GM13977 (cell line): ENCODE measurements at places on chromosomes 5 and 9.

GRCh38 chr5:14458414-14458813 is 123.2 kb upstream of the OTULINL start:
- no peak for DNase-seq

DNA sequence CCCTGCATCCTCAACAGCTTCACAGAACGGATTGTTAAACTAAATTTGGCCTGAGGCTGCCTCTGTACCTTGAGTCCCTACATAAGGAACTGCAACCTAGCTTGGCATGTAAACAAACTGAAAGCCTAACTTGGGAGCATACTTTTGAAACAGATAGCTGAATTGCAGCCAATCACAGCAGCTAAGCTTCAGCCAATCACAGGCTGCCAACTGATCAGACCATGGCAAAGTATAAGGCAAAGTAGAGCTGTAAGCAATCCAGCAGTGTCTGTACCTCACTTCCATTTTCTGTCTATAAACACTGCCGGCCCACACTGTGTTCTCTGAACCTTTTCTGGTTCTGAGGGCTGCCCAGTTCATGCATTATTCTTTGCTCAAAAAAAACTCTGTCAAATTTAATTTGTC is 8.9 kb upstream of the ZNF483 start:
- DNase-seq, result no peak

- no peak for DNase-seq
Measured at GRCh38 chr9:94855903-94856302, 129.4 kb downstream of the AOPEP start.

GRCh38 chr9:134915046-134915985 is 2.4 kb downstream of the FCN1 start:
- no peak for DNase-seq

- DNase-seq, result peak; percentile 48
Measured at GRCh38 chr9:27033815-27034403, 28.4 kb upstream of the LRRC19 start.

DNA sequence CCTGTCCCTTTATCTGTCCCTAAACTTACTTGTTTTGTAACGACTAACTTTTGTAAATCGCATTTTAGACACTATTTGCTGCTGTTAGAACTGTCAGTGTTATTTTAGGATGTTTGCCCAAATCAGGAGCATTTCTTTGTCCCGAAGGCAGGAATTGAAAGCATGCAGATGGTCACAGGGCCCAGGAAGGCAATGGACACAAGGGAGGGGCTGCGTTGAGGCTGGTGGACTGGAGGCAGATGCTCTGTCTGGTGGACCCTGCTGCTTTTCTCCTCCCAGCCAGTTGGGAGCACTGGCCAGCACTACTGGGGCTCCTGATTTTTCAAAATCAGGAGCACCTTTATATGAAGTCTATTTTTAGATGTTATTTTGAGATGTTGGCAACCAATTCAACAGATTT is 31.7 kb downstream of the DOCK2 start:
- DNase-seq, result no peak

DNA sequence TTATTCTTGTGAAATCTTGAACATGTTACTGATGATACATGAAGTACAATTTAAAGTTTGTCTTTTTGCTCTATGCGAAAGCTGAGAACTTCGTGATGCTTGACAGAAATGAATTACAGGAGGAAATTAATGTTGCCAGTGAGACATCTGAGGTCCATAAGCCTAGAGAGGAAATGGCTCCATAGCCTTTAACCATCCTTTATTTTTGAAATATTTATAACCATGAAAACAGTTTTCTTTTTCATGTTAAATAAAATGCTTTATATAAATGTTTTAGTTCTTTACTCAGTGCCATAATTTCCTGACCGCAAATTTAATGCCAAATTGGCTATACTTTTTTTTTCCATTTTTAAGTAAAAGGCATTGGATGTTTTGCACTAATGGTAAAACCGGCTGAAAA is 29.1 kb downstream of the F2RL2 start:
- DNase-seq, result no peak

DNA sequence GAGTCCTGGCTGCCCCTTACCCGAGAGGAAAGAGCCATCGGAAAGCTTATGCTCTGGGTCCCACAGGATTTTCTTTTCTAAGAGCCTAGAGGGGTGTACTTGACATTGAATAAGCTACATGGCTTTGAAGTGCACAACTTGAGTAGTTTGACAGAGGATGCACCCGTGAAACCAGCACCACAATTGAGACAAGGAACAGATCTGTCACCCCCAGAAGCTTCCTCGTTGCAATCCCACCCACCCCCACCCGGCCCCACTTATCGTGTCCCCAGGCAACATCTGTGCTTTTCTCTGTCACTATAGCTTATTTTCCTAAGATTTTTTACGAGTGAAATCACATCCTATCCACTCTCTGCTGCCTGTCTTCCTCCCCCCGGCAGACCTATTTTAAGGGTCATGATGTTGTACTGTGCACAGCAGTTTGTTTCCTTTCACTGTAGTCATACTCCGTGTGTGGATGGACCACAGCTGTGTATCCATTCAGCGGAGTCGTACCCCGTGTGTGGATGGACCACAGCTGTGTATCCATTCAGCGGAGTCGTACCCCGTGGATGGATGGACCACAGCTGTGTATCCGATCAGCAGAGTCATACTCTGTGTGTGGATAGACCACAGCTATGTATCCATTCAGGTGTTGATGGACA is 8.8 kb upstream of the FCN2 start:
- DNase-seq, result no peak

GRCh38 chr9:18545636-18546360 is 71.8 kb downstream of the ADAMTSL1 start:
- DNase-seq, result no peak

- no peak for DNase-seq
Measured at GRCh38 chr9:122261469-122261881, 3.2 kb downstream of the RBM18 start.
